T-helper 17 cell (primary cell): ENCODE measurements at places on chromosomes 12 and 14. TPM values are rescaled to one million over a fixed set of nuclear protein-coding genes. Genes with fewer than 3 reads are reported as not detected.
A peak's percentile ranks its signal among the peaks of the same experiment; 100 is the strongest.

GRCh38 chr12:89873745-89874144 lies 165.1 kb upstream of the ATP2B1 start:
- no peak for DNase-seq

The CAPZA3 gene
- not detected for total RNA-seq

The E2F7 gene
- total RNA-seq, result 0.10 TPM

DNA sequence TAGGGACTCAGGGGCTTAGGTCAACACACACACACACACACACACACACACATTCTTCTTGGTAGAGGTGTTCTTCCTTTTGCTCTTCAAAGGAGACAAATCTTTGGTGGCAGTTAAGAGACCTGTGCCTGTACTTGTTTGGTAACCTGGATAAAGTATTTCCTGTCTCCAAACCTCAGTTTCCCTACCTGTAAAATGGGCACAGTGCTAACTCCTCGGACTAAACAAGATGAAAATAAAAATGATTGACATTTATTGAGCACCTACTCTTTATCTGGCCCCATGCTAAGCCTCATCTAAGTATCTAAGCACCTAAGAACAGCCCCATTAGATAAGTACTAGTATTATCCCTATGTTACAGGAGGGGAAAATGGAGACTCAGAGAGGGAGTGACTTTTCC lies 220.8 kb upstream of the MYL2 start:
- DNase-seq, result no peak

The WNT1 gene
- total RNA-seq, result 2.3 TPM

GRCh38 chr14:23174296-23175184 lies 8.9 kb downstream of the SLC7A8 start:
- DNase-seq, result no peak

GRCh38 chr12:69816082-69816481 lies 8.9 kb upstream of the MYRFL start:
- no peak for DNase-seq

- no peak for DNase-seq
Observed at GRCh38 chr12:106508966-106509365, 73.8 kb upstream of the RFX4 start.

The GLI1 gene
- 0.22 TPM for total RNA-seq

The HOXC5 gene
- total RNA-seq, result not detected

GRCh38 chr14:35915185-35915584 lies 89.0 kb downstream of the BRMS1L start:
- DNase-seq, result no peak

- DNase-seq, result no peak
Observed at GRCh38 chr12:79373896-79374499, 316.8 kb downstream of the PAWR start.

DNA sequence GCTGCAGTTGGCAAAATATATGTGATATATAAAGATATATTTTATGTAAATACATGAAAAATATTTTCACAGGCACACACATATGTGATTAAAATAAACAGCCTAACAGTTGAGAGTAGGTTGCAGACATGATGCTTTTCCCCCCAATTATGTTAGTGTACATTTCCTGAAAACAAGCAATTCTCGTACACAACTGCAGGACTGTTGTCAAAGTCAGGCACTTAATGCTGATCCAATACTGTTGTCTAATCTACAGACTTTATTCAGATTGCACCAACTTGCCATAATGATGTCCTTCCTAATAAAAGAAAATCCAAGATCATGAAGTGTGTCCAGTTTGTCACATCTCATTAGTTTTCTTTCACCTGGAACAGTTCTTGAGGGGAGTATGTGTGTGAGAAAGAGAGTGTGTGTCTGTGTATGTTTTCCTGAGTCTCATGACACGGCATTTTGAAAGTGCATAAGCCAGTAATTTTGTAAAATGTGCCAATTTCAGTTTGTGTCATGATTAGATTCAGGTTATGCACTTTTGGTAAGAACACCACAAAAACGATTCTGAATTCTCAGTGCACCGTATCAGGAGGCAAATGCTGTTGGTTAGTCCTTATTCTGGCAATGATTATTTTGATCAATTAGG lies 16.5 kb upstream of the SEL1L start:
- no peak for DNase-seq

GRCh38 chr12:129909051-129910020 lies 5.5 kb upstream of the TMEM132D start:
- DNase-seq, result no peak

DNA sequence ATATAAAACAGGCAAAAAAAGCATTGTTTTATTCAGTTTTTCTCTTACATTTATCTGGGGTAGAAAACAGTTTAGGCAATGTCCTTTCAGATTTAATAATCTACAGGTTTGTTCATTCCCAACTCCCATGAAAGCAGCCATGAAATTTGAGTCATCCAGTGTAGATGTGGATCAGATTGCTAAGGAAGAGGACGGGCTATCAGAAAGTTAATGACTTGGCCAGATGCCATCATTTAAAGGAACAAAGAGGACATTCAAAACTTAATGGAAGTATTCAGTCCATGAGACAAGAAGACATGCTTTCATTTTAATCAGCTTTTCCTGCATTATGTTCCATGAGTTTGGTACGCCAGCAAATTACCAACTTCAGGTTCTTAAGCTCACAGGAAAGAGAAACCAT lies 31.1 kb upstream of the POC1B start:
- DNase-seq, result no peak

GRCh38 chr12:90515199-90516175 lies 439.5 kb downstream of the CCER1 start:
- no peak for DNase-seq

The ASCL1 gene
- total RNA-seq, result not detected

The SLC6A13 gene
- 0.26 TPM for total RNA-seq

DNA sequence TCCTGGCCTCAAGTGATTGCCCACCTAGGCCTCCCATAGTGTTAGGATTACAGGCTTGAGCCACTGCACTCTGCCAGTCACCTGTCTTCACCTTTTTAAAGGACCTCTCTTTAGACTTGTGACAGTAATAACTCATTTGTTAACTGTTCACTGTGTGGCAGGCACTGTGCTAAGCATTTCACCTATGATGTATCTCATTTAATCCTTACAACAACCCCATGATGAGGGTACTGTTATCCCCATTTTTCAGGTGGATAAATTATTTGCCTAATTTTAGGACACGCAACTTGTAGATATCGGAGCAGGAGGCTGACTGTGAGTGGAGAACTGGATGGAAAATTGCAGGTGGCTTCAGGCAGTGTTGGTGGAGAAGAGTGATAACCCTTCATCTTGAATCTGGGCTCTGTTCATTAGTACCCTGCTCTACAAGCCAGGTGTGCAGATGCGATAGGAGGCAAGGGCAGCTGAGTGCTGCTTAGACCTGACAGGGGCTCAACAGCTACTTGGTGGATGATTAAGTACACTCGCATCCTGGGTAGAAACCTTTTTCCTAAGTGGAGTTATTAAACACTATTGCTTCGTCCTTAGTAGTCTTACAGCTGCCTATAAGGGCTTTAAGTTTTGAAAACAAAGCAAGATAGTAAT lies 2.7 kb downstream of the TCTN1 start:
- no peak for DNase-seq

The KRT79 gene
- not detected for total RNA-seq

The SYNDIG1L gene
- total RNA-seq, result not detected

DNA sequence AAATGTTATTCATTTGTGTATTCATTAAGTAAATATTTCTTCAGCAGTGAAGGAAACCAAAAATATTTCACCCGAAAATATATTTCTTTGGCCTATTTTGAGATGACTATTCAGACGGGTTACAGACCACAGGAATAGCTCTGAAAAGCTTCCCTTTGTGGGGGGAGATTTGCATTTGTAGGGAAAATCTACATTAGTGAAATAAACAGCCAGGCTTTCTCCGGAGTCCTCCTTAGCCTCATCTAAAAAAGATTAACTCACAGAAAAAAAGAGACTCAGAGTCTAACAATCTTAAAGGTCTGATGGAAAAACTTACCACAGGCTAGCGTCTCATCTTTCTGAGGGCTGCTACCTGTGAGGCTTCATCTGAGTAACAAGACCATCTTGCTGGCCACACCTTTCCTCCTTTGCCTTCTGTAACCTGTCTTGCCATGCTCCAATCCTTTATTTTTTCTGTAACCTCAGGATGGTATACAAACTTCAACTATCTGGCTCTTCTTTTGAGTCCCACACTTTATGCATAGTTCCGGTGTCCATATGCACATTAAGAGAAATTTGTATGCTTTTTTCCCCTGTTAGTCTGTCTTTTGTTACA lies 100.7 kb downstream of the CNTN1 start:
- no peak for DNase-seq

The TPH2 gene
- not detected for total RNA-seq

DNA sequence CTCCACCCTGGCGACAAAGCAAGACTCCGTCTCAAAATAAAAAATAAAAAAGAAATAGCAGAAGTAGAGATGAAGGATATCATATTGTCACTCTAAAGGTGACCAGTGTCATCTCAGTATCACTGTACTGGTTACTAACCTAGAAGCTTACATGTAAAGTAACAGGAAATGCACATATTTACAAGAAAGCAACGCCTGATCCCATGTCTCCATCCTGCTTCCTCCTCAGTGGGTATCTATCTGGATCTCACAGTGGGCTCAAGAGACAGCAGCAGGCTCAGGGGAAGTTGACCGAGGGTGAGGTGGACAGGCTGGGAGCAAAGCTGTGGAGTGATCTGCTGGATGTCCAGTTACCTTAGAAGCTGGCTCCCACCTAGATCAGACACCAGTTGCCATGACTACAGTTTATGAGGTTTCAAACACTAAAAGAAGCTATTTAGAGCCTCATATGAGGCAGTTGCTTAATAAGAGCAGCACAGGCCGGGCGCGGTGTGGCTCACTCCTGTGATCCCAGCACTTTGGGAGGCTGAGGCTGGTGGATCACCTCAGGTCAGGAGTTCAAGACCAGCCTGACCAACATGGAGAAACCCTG lies 10.5 kb downstream of the MTRFR start:
- DNase-seq, result no peak

DNA sequence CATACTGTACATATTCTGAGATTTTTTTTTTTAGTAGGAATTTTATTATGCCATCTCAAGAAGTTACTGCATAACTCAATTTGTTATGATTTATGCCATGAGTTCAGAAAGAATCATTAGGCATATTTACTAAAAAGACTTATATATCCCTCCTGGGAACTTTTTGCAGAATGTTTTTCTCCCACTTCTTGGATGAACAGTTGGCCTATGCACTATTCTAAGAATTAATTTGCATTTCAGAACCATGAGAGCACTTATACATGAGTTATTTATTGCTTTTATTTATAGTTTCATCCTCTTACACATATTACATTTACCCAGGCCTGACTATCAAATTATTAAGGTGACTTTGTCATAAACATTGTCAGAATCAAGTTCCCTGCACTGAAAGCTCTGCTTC lies 6.3 kb upstream of the LRIG3 start:
- no peak for DNase-seq

- no peak for DNase-seq
Observed at GRCh38 chr14:100692859-100693558, 33.7 kb upstream of the DLK1 start.

DNA sequence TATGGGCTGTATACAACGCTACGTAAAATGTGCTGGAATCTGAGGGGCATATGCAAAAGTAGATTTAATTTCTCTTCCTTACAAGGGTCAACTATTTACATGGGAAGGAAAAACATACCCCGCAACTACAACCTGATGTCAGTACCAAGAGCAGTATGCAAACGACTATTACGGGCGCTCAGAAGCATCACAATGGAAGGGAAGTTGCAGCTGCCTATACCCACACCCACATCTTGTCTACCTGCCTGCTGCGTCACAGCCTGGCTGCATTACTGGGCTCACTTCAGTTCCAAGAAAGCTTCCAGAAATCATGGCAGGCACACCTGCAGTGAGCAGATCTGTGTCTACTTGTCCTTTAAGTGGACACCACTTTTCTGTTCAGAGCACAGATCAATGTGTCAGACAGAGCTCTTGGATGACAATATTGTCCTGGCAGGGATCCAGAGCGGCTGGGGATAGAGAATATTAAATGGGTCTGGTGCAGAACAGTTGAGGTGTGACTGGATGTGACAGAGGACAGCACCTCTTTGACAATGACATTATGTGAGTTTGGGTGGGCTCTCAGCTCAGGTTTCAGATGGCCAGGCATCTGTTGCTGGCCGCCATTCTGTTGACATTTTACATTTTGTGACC lies 41.5 kb upstream of the GNG2 start:
- DNase-seq, result no peak

DNA sequence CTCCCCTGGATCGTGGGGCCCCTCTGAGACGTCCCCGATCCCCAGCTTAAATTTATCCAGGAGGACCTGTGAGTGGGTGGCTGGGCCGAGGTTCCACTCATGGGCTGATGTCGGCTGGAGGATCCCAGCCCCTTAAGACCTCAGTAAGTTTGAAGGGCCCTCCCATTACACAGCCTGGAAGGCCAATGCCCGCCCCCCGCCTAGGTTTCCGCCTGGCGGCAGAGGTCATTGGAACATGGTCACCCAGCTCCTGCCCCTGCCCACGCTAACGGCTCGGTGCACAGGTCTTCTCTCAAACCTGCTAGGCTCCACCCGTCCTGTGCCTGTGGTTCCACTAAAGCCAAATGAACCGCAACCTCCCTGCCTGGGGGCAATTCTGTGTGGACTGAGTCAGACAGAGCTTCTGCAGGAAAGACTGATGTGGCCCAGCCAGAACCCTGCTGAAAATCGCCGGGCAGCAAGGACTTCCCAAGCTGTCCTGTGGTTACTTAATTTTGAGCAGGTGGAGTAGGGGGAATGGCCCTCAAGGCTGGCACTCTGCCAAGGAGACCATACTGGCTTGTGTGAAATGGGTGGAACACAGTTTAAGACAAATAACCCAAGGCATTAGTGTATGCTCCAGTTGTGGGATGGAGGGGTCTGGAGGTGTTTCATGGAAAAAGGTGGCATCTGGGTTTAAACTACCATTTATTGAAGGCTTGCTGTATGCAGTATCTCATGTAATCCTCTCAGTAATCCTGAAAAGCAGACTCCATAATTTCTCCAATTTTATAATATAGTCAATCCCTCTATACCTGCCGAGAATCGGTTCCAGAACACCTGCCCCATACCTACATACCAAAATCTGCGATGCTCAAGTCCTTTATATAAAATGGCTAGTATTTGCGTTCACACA lies 903 bp upstream of the NT5DC3 start:
- DNase-seq, result peak; percentile 16

DNA sequence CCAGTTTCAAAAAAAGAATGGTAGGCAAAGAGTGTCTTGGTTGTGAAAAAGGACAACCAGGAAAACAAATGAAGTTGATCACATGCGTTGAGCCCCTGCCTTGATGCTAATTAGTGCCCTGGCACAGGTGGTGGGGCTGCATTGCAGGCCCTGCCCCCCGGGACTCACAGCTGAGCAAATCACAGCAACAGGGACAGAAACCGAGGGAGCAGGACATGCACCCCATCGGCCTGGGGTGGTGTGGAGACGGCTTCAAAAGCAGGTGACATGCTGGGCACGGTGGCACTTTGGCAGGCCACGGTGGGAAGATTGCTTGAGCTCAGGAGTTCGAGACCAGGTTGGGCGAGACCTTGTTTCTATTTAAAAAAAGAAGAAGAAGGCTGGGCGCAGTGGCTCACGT lies 1.1 kb upstream of the PAPLN start:
- no peak for DNase-seq

GRCh38 chr12:88058719-88059077 lies 29.5 kb upstream of the C12orf50 start:
- DNase-seq, result no peak

- DNase-seq, result no peak
Observed at GRCh38 chr12:120751389-120751788, 25.8 kb downstream of the ACADS start.

The PZP gene
- total RNA-seq, result not detected
